GM23338 (cell line): ENCODE measurements at places on chromosomes 7 and 10.

DNA sequence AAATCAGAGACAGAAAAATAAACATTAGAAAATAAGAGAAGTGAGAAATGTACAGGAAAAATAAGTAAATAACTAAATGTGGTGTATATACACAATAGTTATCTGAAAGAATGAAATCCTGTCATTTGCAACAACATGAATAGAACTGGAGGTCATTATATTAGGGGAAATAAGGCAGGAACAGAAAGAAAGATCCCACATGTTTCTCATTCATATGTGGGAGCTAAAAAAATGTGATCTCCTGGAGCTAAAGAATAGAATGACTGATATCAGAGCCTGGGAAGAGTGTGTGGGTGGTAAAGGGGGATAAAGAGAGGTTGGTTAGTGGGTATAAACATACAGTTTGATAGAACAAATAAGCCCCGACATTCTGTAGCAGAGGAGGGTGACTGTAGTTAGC lies 27.3 kb downstream of the PLXDC2 start:
- DNase-seq, result no peak

- peak; percentile 38 for DNase-seq
Observed at GRCh38 chr10:99433378-99434020, 3.1 kb upstream of the GOT1 start.

DNA sequence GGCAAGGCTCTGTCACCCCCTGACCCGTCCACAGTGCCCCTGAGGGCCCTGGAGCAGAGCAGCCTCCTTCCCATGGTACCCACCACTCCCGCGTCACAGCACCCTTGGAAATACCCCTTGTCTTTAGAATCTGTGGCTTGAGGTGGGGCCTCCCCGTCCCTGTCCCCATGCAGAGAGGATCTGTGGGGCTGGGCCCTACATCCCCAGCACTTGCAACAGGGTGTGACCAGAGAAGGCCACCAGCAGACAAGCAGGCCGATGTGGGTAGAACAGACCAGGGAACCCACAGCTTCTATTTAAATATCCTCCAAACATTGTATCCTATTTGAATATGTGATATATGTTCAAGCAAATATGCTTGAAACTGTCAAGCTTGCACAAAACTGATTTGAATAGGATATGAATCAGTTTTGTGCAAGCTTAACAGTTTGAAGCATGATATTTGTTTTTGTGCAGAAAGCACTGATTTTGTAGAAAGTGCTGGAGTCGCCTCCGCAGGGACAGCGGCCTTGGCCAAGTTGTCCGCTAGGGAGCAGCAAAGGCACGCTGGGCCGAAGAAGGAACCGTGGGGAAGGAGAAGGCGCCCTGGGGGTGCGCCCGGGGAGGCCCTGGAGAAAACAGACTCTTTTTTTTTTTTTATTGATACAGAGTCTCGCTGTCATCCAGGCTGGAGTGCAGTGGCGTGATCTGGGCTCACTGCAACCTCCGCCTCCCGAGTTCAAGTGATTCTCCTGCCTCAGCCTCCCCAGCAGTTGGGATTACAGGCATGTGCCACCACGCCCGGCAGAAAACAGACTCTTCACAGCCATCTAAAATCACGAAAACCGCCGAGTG lies 2.2 kb downstream of the CFAP46 start:
- DNase-seq, result peak; percentile 74

GRCh38 chr10:1467334-1468076 lies 269.8 kb downstream of the ADARB2 start:
- no peak for DNase-seq

DNA sequence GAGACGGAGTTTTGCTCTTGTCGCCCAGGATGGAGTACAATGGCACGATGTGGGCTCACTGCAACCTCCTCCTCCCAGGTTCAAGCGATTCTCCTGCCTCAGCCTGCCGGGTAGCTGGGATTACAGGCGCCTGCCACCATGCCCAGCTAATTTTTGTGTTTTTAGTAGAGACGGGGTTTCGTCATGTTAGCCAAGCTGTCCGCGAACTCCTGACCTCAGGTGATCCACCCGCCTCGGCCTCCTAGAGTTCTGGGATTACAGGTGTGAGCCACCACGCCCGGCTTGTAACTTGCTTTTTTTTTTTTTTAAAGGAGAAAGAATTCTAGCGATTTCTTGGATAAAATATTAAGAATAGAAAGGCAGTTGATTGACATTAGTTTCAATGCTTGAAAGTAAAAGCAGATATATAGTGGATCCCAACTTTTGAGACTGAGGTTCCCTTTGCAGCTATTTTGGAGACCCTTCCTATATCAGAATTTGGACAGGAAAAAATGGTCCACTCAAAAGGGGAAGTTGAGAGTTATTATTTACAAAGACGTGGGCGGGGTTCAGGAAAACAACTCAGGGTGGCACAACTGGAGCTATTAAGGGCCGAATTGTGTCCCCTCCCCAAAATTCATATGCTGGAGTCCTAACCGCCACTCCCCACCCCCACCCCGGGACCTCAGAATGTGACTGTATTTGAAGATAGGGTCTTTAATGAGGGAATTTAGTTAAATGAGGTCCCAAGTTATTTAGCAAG lies 1.3 kb upstream of the ERCC6 start:
- no peak for DNase-seq

- DNase-seq, result no peak
Observed at GRCh38 chr7:98217623-98218582, 6.7 kb downstream of the BHLHA15 start.

- DNase-seq, result no peak
Observed at GRCh38 chr10:71739358-71739900, 19.9 kb upstream of the C10orf105 start.

- no peak for DNase-seq
Observed at GRCh38 chr10:131314148-131314547, 2.6 kb upstream of the TCERG1L start.

DNA sequence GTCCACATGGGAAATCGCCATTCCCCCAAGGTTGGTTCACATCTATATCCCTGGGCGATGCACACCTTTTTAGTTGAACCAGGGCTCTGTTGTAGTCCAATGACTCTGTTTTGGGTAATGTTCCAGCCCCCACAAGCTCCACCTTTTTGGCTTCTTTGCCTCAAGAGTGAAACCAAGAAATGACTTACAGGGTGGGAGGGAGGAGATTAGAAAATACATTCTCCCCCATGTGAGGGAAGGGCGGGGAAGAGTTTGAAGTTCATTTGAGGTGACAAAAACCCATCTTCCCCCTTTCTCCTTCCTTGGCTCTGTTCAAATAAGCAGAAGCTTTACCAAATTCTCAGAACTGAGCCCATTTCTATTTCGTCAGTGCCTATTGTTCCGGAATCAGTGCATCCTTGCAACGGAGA lies 82.8 kb downstream of the GATA3 start:
- no peak for DNase-seq

DNA sequence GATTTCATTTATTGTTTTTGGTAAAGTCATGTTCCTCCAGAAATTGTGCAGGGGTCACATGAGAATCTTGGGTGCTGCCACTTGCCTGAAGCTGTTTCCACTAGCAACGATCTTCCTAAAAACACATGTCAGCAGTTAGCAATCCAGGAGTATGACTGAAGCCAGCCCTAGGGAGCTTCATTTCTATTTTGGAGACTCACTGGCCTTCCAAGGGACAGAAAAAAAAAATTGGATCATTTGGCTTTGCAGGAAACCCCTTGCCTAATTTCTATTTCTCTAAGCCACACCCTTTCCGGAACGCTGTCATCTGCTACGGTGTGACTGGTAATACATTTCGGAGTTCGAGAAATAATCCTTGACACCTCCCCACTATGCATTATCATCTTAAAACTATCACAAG lies 204.7 kb downstream of the TAX1BP1 start:
- DNase-seq, result no peak

- no peak for DNase-seq
Observed at GRCh38 chr10:118457824-118458428, 115.8 kb upstream of the FAM204A start.
